ENCODE measurements at places on chromosomes 7 and 10. TPM values are rescaled to one million over a fixed set of nuclear protein-coding genes. Genes with fewer than 3 reads are reported as not detected.

Gene MACC1
- 29.6 TPM for total RNA-seq

- no peak for DNase-seq
Measured at GRCh38 chr10:11359869-11360268, 251.6 kb downstream of the USP6NL start.

GRCh38 chr10:69007260-69007659, 18.7 kb downstream of the KIFBP start:
- DNase-seq = no peak

Gene DLX5
- total RNA-seq = 1.3 TPM

DNA sequence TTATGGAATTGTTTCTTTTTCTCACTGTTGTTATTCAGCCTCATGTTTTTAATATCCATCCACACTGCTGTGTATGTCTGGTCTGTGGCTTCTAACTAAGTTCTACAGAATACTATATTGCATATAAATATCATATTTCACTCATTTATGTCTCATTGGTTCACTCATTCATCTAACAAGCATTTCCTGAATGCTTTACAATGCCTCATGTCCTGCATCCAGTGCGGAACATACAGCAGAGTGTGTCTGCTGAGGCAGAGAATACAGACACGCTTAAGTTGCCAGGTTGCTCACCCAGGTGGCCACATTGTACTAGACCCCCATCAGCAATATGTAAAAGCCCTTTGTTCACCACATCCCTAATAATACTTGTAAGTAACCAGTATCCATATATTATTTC, 111.8 kb upstream of the CNTNAP2 start:
- no peak for DNase-seq

DNA sequence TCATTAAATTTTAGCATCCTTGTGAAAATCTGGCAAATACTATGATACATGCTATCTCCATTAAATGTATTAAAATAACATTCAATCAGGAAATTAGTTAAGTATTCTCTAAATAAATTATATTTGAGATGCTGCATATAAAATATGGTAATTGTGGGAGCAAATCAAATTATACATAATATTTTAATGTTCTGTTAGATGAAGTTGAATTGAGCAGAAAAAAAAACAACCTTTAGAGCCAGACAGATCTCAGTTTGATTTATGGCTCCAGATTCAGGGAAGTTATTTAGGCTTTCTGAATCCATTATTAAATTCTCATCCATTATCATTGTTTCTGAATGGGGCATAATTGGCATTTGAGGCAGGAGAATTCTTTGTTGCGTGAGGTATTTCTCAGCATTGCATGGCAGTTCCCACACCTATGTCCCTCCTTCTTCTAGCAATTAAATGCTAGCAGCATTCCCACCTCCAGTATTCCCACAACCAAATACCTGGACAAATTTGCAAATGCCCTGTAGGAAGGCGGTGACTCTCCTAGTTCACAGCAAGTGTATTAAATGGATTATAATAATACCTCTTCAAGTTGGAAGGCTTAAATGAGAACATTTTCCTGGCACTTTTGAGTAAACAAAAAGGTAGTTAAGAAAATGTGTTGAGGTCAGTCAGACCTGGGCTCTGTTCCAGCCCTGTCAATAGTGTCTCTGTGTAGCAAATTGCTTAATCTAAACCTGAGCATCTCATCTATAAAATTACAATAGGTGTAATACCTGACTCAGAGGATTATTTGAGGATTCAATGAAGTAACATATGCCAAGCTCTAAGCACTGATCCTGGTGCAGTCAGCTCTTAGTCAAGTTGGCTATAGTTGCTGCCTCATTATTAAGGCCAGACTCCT, 108.9 kb downstream of the RNLS start:
- no peak for DNase-seq

DNA sequence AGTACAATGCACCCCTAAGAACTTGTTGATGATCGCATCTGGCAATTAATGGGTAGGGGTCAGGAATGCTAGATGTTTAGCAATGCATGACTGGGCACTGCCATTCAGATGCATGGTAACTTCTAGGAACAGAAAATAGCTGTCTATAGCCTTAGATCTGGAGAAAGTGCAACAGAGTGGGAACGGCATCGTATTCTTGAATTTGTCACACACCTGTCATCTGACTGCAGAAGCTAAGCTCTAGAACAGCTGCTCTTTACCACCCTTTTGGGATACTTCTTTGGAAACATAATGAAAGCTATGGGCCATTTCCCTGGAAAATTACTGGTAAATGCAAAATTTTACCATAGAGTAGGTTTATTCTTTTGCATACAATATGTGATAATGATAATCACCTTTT, 118.1 kb downstream of the SLC25A13 start:
- DNase-seq = no peak

- DNase-seq = no peak
Measured at GRCh38 chr10:102761981-102762380, 18.2 kb downstream of the WBP1L start.

Gene SPDYE6
- total RNA-seq = not detected

- no peak for DNase-seq
Measured at GRCh38 chr10:12617191-12618175, 268.1 kb downstream of the CAMK1D start.

DNA sequence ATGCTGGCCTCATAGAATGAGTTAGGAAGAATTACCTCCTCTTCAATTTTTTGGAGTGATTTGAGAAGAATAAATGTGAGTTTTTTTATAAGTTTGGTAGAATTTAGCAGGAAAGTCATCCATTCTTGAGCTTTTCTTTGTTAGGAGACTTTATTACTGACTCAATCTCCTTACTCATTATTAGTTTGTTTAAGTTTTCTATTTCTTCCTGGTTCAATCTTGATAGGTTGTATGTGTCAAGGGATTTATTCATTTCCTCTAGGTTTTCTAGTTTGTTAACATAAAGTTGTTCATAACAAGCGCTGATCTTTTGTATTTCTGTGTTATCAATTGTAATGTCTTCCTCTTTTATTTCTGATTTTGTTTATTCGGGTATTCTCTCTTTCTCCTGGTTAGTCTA, 47.4 kb downstream of the BICC1 start:
- DNase-seq = no peak

Gene AVL9
- 54.9 TPM for total RNA-seq

Gene FFAR4
- not detected for total RNA-seq

Gene TRIL
- total RNA-seq = 0.15 TPM

DNA sequence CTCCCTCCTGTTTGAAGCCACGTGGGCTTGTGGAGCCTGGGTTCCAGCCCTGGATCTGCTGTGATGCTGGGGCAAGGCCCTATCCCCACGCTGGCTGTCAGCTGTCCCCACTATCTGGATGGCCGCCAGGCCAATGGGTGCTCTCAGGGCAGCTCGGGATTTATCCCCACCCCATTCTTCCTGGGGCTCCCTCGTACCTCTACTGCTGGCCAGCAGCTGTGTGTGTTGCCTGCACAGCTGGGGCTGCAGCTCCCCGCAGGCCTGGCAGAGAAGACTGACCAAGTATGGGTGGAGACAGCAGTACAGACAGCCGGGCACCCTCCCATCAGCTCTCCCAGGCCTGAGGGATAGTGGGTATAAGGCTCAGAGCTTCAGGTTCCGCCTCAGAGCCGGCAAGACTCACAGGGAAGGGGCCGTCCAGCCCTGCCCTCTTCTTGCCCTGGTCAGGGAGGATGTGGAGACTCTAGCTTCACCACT, 13.6 kb downstream of the CLIP2 start:
- no peak for DNase-seq
